Stimulated activated CD4-positive, alpha-beta T cell treated with anti-CD3 and anti-CD28 coated beads, Interleukin-15, amount 100 ng/mL, for 1 hour (primary cell): ENCODE measurements at places on chromosomes 7 and 10.

DNA sequence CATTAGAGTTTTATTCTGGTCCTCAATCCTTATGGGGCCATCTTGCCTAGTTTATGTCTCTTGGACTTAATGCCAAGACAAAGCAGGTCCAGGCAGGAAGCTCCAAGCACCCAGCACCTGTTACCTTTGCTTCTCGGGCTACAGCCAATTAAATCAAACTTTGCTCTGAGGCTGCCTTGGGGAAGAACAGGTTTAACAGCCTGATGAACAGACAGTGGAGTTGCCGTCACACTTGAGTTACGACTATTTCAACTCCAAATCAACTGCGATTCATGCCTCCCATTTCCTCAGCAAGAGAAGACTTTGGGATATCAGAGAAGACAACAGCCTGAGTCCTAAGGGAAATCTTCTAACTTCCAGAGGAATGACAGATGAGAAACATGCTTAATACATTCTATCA is 62.2 kb downstream of the XPNPEP1 start:
- no peak for DNase-seq

GRCh38 chr10:98125940-98126631 is 8.4 kb upstream of the R3HCC1L start:
- no peak for DNase-seq

DNA sequence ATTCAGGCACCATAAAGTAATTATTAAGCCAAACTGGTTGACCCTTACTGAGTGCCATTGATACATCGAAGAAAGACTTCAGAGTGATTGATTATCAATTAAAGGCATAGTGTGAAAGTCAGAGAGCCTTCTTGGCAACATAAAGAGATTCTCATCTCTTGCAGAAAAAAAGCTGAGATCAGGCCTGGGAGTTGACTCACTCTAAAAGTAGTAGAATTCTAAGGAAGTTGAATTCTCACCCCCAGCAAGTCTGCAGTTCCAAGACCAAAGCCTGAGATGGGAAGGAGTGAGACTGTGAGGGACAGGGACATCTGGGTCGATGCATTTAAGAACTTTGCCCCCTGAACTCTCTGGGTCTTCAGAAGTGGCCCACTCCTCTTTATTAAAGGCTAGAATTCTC is 21.6 kb upstream of the ERCC6 start:
- no peak for DNase-seq

DNA sequence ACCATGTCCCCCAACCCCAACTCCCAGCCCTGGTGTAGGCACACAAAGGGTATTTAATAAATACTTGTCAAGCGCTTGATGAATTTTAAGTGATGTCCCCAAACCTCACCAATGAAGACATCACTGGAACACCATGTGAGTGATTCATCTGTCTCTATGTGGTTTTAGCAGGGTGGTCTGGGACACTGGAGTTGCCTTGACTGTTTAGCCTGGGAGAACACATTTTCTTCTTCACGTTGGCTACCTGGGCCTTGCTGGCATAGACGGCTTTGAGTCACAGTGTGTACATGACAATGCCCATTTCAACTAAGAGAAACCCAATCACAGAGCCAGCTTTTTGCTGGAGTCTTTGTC is 24.8 kb upstream of the SHH start:
- DNase-seq: no peak

- no peak for DNase-seq
Measured at GRCh38 chr7:87413951-87414793, 61.3 kb downstream of the ABCB4 start.

- DNase-seq: no peak
Measured at GRCh38 chr10:34121125-34121753, 693.9 kb downstream of the PARD3 start.
